ENCODE measurements at places on chromosomes 3 and 15.

- DNase-seq, result no peak
These were observed 41.8 kb upstream of the SETMAR start for GRCh38 chr3:4261406-4261805.

GRCh38 chr3:31917303-31918005, 63.6 kb downstream of the OSBPL10 start:
- no peak for DNase-seq

DNA sequence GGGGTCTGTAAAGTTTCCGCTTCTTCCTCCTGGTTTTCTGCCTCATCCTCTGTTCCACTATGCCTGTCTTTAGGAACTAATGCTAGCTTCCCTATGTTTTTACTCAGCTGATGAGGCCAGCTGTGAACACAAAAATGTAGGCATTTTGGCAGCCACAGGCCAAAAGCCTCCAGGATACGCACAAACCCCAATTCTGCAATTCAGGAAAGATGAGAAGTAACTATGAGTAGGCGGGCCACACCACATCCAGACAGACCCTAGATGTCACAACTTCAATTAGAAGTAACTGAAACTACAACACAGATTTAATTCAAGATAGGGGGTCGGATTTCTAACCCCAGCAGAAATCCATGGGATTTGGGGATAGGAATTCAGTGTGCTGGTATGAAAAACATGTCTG, 11.9 kb downstream of the CA12 start:
- no peak for DNase-seq

GRCh38 chr3:17494117-17494809, 248.2 kb downstream of the TBC1D5 start:
- DNase-seq, result no peak

GRCh38 chr3:69364354-69364753, 21.5 kb downstream of the FRMD4B start:
- no peak for DNase-seq

GRCh38 chr3:163422671-163423070, 1655.6 kb downstream of the SI start:
- DNase-seq, result no peak

GRCh38 chr15:86231864-86232721, 152.4 kb downstream of the AGBL1 start:
- peak; percentile 31 for DNase-seq

Data from activated CD4-positive, alpha-beta T cell treated with anti-CD3 and anti-CD28 coated beads, Interleukin-2, amount 50 U/mL, for 48 hours (primary cell).